ENCODE measurements at places on chromosomes 12 and 14. TPM values are rescaled to one million over a fixed set of nuclear protein-coding genes. Genes with fewer than 3 reads are reported as not detected.

GRCh38 chr12:95181103-95181502 is 36.2 kb downstream of the FGD6 start:
- no peak for DNase-seq

DNA sequence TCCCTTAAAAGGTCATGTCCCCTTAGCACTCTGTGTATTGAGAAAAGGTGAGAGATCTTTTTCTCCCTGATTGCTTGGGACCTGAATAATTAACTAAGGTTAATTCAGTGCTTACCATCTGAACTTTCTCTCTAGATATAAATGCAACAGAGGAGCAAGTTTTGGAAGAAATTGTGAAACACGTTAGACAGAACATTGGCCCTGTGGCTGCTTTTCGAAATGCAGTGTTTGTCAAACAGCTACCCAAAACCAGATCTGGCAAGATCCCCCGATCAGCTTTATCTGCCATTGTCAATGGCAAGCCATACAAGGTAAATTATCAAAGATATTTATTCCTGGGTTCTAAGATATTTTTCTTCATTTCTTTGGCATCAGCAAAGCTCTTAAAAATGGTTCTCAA is 175.5 kb downstream of the ACSS3 start:
- DNase-seq: no peak

The CLEC4A gene
- total RNA-seq: 0.18 TPM

The ADAMTS20 gene
- 2.1 TPM for total RNA-seq

- DNase-seq: no peak
Measured at GRCh38 chr12:96514328-96514727, 25.0 kb downstream of the CFAP54 start.

DNA sequence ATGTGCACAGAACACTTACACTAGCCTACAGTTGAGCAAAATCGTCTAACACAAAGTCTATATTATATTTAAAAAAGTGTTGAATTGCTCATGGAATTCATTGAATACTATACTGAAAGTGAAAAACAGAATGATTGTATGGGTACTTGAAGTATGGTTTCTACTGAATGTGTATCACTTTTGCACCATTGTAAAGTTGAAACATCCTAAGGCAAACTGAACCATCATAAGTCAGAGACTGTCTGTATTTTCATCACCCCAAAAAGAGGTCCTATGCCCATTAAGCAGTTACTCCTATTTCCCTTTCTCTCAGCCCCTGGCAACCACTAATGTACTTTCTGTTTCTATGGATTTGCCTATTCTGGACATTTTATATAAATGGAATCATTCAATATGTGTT is 4.4 kb upstream of the AMIGO2 start:
- no peak for DNase-seq

The ZNF641 gene
- total RNA-seq: 8.1 TPM

The FAM222A gene
- 2.8 TPM for total RNA-seq

DNA sequence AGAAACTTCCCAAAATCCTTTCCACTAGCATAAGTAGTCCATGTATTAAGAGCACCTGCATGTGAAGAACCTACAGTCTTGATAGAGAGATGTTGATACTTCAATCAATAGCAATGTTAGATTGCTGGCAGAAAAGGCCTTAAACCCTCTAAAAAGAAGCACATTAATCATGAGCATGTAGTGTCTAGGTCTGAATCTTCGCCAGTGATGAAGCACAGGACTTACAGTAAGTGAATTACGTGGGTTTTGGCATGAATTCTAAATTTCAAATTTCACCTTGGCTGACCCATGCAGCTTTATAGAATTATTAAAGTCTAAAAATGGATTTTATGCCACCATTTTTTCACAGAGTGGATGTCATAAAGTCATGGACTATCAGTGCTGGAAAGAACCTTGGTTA is 791.6 kb upstream of the NOVA1 start:
- no peak for DNase-seq

- DNase-seq: no peak
Measured at GRCh38 chr14:64990296-64990695, 3.6 kb downstream of the FNTB start.

DNA sequence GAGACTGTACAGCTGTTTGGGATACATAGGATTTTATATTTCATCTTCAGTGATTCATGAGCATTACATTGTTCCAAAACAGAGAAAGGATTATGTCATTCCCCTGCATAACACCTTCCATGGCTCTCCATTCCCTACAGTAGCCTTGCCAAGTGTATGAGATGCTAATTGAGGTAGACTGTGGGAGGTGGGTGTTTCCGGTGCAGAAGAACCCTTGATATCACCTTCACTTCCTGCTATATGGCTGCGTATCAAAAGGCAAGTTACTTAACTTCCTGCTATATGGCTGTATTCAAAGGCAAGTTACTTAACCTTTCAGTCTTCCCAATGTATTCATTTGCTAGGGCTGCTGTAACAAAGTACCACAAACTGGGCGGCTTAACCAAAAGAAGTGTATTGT is 11.2 kb downstream of the FAR2 start:
- no peak for DNase-seq

DNA sequence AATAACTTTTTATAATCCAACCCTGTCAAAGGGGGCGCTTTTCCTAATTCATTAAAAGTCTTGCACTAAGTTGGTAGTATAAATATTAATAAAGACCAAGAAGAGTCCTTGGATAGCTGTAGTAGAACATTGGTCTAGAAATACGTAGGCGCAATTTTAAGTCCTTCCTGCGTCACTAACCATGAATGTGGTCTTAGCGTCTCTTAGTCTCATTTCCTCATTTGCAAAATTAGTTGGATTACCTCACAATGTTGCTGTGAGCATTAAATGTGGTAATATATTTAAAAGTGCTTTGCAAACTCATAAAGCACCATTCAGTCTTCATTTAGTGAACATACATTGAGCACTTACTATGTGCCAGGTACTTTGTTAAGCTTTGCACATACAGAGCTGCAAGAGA is 149.7 kb downstream of the AEBP2 start:
- DNase-seq: no peak

GRCh38 chr12:24436667-24437066 is 487.2 kb upstream of the SOX5 start:
- DNase-seq: no peak

DNA sequence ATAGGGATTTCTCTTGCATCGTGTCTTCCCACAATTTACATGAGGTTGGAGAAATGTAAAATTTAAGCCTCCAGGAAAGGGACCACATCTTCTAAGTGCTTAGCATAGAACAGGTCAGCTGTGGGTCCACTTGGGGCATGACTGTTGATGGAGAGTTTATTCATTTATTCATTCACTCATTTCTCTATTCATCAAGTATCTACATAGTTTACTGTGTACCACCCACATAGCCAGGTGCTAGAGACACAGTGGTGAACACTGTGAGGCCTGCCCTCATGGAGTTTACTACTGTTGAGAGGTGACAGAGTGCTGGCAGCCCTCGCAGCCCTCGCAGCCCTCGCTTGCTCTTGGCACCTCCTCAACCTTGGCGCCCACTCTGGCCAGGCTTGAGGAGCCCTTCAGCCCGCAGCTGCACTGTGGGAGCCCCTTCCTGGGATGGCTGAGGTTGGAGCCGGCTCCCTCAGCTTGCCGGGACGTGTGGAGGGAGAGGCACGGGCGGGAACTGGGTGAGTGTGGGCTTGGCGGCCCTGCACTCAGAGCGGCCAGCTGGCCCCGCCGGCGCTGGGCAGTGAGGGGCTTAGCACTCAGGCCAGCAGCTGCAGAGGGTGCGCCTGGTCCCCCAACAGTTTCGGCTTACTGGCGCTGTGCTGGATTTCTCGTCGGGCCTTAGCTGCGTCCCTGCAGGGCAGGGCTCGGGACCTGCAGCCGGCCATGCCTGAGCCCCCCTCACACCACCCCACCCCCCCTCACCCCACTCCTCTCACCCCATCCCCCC is 1.7 kb upstream of the JPH4 start:
- DNase-seq: peak; percentile 17

DNA sequence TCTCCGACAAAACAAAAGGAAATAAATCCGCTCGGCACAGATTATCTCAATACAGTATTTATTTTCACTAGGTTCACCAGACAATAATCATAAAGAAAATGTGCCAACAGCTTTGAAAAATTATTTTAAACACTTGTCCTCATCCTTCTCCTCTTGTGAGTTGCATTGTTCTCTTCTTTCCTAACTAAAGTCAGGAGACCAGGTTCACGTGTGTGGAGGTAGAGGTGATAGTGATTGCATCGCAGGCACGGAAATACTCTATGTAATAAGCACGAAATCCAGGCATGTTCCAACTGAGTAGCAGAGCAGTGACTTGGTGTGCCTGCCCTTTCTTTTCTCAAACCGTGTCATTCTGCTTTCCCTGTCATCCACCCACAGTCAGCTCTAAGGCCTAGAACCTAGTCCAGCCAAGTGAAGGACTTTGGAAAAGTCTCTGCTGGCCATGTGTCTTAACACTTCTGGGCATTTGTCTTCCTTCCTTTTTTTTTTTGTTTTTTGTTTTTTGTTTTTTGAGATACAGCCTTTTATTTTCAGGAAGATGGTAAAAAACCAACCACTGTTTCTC is 939 bp upstream of the SEL1L start:
- DNase-seq: no peak

GRCh38 chr12:121838126-121838525 is 20.5 kb downstream of the HPD start:
- peak; percentile 33 for DNase-seq

DNA sequence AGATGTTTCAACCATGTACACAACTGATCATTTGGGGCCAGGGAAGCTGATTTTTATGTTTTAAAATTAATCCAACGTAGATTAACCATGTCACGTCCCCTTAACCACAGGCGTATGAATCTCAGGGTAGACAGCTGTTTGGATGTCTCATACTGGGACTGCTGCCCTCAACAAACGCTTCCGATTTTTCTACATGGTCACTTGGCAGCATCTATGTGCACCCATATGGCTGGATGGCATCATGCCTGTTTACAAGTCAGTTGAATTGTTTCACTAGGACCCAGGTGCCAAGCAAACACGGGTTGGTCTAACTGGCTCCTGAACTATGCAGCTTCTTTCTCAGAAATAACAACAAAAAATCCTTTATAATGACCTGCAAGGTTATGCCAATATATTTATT is 393.8 kb downstream of the NPAS3 start:
- DNase-seq: no peak

- no peak for DNase-seq
Measured at GRCh38 chr12:5742258-5742657, 202.8 kb downstream of the ANO2 start.

DNA sequence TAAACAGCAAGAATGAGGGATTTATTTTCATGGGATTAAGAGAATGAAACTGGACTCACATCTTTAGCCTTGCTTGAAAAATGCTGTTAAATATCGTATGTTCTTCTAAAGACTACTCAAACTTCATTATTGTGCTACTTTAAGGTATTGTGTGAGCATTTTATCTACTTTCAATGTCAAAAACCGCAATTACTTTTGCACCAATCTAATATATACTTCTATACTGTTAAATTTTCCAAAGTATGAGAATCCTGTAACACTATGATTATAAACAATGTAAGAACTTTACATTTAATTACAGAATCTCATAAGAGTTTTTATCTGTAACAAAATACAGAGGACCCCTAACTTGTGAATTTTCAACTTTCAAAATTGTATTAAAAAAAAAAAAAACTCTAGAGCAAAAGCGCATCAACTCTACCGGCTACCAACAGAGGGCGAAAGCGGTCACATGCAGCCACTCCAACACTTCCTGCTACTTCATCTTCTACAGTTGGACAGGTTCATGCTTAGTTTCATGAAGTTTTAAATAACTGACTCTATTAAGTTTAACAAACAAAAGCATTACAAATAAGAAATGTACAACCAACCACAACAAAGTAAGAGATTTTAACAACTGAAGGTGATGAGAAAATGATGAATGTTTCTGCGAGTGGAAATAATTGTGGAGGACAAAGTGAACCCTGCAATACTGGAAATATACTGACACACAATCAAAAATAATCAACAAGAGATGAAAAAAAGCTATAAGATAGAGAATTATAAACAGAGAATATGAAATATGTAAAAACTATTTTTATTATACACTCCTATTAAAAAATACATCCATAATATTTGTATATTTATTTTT is 210.9 kb downstream of the MED13L start:
- DNase-seq: no peak

- DNase-seq: peak; percentile 27
Measured at GRCh38 chr14:101072070-101072469, 168.5 kb upstream of the RTL1 start.

DNA sequence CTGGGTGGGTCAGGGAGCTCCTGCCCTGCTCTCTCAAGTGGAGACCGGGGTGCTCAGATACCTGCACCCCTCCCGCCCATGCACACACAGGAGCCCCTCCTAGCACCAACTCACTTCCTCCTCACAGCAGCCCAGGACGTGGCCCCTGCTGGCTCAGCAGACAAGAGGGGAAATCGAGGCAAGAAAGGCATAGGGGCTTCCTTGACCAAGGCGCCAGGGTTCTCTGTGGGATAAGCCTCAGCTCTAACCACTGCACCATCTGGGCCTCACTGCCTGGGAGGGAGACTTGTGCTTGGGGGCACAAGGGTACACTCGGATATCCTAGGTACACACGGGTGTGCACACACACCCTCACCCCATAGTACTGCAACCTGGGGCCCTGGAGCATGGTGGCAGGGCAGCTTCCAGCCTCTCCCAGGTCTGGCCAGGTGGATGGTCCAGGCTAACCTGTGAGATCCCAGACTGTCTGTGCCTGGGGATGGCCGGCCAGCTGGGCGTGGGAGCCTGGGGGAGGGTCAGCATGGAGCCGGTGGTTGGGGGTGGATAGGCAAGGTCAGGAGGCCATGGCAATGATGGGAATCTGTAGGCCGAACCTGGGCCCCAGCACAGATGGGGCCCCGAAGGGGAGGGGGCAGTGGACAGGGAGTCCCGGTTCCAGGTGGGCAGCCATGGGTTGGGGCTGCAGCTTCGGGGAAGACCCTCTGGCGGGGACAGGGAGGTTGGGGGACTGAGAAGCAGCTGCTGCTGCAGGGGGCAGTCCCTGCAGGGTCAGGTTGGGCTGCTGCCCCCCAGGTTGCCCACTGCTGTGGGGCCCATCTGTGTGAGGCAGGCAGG is 312.4 kb downstream of the TMEM121 start:
- DNase-seq: peak; percentile 10

The ACTR6 gene
- 36.5 TPM for total RNA-seq

DNA sequence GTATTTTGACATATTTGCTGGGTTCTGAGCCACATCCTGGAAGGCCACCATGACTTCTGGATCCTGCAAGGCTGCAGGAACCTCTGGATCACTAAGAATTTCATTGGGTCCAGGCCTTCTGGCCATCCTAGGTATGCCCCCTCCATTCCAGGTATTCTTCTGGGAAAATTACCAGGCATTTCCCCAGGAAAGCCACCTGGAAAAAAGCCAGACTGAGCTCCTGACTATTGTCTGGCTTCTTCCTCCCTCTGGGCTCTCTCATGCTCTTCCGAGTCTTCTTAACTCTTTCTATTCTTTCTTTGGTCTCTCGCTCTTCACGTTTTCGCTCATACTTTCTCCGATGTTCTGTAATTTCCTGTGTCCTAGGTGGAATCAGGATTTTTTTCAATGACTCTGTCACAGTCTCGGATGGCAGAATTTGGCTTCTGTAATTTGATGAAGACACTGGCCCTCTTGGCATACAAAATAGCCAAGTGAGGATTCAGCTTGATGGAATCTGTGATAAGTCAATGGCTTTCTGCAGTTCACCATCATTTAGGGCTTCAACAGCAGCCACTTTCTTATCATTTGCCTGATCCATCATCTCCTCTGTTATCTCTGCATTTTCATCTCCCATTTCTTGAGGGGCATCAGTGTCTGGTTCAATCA is 42.6 kb downstream of the ATP23 start:
- DNase-seq: no peak

- DNase-seq: peak; percentile 63
Measured at GRCh38 chr12:5827591-5827990, 117.5 kb downstream of the ANO2 start.
